ENCODE measurements at places on chromosomes 16 and 17.

- no peak for DNase-seq
These were observed 12.5 kb downstream of the RGS11 start for GRCh38 chr16:263182-263774.

GRCh38 chr17:34312080-34312479 is 7.2 kb upstream of the CCL8 start:
- no peak for DNase-seq

DNA sequence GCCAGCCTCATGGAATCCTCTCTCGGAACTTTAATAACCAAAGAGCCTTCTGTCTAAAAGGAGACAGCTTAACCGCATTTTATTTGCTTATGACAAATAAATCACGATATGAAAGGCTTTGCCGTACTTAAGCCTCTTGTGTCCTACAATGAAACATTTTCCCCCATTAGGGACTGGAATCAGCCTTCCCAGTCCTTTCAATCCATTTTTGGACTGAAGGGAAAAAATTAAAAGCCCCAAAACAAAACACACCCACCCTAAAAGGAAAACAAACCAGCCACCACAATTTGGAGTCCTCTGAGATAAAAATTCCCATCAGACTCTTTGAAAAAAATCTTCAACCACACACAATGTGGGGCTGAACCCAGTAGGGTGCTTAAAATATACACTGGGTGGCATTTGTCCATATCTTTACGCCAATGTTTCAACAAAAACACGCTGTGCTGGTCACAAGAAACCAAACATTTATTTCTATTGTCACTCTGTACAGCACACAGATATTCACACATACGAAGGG is 3.0 kb downstream of the HOXB4 start:
- DNase-seq: no peak

DNA sequence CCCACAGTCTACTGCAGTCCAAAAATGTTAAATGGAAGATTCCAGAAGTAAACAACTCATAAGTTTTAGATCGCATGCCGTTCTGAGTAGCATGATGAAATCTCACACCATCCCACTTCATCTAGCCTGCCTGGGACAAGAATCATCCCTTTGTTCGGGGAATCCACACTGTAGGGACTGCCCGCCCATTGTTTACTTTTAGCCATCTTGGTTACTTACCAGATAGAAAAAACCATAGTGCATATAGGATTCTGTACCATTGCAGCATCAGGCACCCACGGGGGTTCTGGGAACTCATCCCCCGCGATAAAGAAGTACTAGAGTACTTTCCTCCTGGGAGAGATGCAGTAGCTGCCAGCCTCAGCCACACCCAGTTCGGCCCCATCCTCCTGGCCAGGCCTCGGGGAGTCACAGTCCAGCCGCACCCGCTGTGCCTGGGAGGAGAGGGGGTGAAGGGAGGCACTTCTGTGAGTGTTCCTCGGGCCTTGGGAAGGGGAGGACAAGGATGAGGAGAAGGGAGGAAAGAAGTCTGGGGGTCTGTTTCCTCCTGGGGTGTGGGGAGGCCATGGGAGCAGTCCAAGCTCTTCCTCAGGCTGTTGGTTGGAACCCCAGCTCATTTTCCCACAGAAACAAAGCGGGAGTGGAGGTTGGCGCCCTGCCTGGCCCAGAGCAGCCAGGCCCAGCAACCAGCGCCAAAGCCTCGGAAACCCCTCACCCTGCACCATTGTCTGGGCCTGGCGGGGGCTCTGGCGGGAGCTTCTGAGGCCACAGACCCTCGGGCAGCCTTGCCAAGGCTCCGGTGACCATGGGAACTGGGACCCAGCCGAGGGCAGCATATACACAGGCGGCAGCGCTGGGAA is 8.9 kb downstream of the TRIM47 start:
- no peak for DNase-seq

GRCh38 chr17:61361084-61361483 is 38.6 kb upstream of the TBX2 start:
- no peak for DNase-seq

DNA sequence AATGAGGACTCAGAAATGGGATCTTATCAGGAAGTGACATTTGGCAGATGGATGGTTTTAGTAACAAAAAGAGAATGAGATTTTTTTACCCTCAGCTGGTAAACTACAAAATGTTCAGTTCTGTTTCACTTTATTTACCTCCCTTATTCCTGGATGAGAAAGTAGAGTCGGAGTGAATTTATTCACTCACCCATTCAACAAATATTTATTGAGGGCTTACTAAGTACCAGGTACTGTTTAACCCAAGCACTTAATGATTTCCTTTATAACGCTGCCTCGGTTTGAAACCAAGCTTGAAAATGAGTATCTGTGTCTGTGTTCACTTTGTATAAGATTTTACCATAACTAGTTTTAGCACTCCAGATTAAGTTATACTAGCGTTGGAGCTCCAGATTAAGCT is 38.1 kb downstream of the CDRT15 start:
- no peak for DNase-seq

GRCh38 chr17:27907976-27908558 is 14.9 kb upstream of the LYRM9 start:
- no peak for DNase-seq

All from CD4-positive, alpha-beta T cell treated with Interleukin-4 for 4 hours (primary cell).